ENCODE measurements at places on chromosomes 1 and 21. TPM values are rescaled to one million over a fixed set of nuclear protein-coding genes. Genes with fewer than 3 reads are reported as not detected.

- DNase-seq, result no peak
These were observed 20.8 kb upstream of the ECE1 start for GRCh38 chr1:21311016-21311415.

GRCh38 chr1:158013840-158014730 lies 20.6 kb downstream of the KIRREL1 start:
- DNase-seq, result no peak

DNA sequence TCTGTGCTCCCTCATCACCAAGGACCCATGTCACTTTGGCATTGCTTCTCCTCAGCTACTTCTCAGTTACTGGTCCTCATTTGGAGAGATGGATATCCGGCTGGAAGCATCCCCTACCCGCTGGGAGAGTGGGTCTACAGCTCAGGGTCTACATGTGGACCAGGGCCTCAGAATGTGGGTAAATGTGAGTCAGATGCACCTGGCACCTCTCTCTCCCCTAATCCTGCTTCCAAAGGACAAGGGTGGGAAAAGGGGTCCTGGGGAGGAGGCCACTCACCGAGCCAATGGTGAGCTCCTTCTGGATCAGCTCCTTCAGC lies 908 bp downstream of the S100A6 start:
- DNase-seq, result no peak

GRCh38 chr1:158067662-158068061 lies 74.2 kb downstream of the KIRREL1 start:
- DNase-seq, result no peak

DNA sequence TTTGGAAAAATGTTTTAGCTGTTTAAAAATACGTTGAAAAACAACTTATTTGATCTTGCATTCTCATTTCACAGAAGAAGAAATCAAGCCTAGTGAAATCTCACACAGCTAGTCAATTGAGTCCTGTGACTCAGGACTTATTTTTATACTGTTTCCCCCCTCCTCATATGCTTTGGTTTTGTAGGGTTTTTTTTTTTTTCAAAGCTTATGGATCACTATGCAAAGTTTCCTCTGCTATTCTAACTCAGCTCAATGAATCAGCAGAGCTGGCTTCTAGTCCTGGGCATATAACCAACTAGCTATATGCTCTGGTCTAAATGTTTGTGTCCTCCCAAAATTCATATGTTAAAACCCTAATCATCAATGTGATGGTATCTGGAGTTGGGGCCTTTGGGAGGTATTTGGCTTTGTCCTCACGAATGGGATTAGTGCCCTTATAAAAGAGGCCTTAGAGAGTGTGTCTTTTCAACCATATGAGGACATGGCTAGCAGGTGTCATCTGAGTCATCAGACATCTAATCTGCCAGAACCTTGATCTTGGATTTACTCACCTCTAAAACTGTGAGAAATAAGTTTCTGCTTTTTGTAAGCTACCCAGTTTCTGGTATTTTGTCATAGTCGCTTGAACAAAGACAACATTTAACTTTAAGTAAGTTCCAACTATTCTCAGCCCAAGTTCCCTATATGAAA lies 317.2 kb upstream of the C1orf87 start:
- no peak for DNase-seq

GRCh38 chr21:22806278-22806677 lies 1808.1 kb downstream of the NCAM2 start:
- no peak for DNase-seq

DNA sequence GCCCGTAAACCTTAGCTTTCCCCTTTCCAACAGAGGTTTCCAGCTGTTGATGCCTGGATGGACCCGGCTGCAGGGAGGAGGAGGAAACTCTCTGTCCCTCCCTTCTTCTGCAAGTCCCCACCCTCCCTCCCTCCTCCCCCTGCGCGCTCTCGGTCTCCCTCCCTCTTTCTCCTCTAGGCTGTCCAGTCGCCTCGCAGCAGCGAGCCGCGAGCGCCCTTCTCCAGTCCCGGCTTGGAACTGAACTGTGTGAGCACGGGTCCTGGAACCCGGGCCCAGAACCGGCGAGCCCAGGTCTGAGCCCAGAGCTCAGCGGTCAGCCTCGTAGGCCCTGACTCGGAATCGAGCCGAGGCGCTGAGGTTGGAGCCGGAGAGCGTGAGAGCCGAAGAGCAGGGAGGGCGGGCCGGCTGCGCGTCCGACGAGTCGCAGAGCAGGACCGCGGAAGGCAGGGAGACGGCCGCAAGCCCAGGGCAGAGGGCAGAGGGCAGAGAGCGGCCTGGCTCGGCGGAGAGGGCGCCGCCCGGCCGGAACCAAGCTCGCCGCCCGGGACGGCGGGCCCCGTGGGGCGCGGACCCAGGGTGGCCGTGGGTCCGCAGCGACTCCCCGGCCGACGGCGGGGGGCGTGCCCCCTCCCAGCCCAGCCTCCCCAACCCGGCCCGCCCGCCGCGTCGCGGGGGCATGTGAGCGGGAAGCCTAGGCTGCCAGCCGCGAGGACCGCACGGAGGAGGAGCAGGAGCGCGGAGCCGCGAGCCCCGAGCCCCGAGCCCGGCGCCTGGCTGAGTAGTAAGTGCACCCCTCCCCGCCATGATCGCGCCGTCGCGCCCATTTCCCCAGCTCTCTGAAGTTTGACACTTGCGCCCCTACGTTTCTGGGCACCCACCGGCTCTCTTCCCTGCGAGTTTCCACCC lies at the start of gene SOX13:
Gene SOX13 (plus strand): TSS at position 185 of the 906 bp plus-strand sequence. CDS start 39,801 bp downstream, outside the sequence.
- DNase-seq, result peak; percentile 54

DNA sequence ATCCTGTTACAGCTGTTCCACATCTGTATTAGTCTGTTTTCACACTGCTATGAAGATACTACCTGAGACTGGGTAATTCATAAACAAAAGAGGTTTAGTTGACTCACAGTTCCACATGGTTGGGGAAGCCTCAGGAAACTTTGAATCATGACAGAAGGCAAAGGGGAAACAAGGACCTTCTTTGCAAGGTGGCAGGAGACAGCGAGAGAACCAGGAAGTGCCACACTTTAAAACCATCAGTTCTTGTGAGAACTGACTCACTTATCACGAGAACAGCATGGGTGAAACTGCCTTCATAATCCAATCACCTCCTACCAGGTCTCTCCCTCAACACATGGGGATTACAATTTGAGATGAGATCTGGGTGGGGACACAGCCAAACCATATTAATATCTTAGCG lies 110.3 kb upstream of the TRABD2B start:
- DNase-seq, result no peak

PDZK1 gene
- not detected for total RNA-seq

Data from kidney epithelial cell (primary cell).